T1000 (cell line): ENCODE measurements at places on chromosomes 2 and 18.

DNA sequence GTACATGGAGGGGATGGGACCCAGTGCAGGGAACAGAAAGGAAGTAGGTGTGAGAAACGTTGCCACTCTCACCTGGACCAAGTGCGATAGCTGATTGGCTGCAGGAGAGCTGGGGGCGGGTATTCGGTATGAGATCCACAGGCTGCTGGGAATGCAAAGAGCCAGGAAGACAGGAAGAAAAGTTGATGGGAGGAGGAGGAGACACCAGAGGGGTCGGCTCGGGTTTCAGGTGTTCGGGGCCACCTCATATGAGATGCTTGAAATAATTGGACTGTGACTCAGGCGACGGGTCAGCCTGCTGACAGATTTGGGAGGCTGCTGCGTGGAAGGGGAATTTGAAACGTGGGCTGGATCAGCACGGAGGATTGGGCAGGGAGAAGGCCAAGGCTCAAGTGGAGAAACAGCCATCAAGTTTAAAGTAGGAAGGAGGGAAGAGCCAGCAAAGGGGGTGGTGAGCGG is 65.1 kb downstream of the MRPS9 start:
- peak; percentile 40 for DNase-seq

GRCh38 chr2:102736110-102736409 is 25.8 kb upstream of the TMEM182 start:
- DNase-seq: no peak

DNA sequence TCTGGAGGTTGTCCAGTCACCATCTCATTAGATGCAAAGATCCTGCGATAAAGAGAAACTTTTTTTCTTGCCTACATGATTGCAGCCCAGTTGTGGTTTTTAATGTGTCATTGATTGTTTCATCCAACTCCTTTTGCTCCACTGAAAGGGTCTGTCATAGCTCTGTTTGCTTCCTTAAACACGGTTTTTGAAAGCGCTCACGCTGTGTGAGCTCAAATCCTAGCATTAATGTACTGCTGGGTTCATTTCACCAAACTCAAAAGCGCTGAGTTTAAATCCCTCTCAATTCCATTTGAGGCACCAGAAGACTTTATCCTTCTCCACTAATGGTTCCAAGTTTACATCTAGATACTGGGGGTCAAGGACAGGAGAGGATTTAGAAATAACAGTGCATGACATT is 53.6 kb downstream of the CDK15 start:
- DNase-seq: no peak

- DNase-seq: no peak
These were observed at the start of gene HOXD1 for GRCh38 chr2:176187899-176188773. TSS of gene HOXD1 (plus strand) at chr2:176188668. CDS start at chr2:176188802, 134 bp downstream.

DNA sequence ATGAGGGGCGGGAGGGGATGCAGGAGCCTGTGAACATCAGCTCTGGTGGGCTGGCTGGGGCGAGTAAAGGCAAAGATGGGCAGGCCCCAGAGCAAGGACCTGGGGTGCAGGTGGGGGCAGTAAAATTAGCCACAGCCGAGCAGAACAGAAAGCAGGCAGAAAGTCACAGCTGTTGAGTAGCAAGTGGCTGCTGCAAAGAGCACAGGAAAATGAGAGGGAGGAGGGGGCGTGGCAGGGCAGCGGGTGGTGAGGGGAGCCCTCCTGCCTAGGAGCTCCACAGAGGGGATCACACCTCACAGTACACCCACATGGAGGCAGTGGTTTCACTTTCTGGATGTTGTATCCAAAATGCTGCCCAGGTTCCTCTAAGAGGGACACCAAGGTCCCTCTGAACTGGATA is 79.6 kb downstream of the LBH start:
- no peak for DNase-seq

DNA sequence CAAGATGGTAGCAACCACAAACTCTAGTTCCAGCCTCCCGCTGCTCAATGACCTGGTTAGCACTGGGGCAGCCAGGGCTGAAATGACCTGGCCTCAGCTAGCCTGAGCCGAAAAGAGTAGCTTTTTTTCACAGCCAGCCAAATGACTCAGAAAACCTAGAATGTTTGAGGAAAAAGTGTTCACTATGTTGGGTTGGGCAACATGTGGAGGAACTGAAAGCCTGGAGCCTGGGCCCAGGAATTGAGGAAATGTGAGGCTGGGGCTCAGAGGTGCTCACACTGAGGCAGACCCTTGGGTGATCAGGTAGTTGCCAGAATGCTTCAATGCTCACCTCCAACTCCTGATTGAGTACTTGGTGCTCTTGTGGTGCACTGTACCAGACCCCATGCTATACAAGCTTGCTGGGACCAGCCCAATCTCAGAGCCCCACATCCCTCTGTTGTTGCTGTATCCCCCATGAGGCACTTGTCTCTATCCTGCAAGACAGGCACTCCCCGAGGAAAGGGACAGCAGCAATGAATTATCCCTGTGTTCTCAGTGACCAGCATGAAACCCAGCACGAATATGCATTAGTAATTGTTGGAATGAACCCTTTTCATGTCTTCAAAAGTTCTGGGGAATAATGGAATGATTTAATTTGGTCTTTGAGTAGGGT is 116.2 kb downstream of the USP34 start:
- no peak for DNase-seq

DNA sequence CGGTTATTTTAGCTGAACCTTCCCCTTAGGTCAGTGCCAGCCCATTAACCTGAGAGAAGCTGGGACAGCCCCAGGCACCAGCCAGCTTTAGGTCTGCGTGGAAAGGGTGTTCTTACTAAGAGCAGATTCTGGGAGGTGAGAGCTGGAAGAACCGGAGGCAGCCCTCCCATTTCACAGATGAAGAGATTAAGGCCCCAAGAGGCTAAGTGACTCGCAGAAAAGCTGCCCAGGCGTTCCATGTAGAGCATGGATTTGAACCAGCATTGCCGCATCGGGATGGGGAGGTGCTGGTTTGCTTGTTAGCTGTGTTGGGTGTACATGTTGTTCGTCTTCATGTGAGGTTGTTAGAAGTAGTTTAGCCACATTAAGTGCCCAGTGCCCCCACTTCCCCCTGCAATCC is 203.2 kb downstream of the AGAP1 start:
- no peak for DNase-seq

- no peak for DNase-seq
These were observed 215.1 kb upstream of the CYP26B1 start for GRCh38 chr2:72362733-72363132.

GRCh38 chr18:31493171-31493570 is 4.8 kb upstream of the DSG2 start:
- no peak for DNase-seq

- DNase-seq: no peak
These were observed 40.4 kb upstream of the MRPL33 start for GRCh38 chr2:27730980-27731691.

DNA sequence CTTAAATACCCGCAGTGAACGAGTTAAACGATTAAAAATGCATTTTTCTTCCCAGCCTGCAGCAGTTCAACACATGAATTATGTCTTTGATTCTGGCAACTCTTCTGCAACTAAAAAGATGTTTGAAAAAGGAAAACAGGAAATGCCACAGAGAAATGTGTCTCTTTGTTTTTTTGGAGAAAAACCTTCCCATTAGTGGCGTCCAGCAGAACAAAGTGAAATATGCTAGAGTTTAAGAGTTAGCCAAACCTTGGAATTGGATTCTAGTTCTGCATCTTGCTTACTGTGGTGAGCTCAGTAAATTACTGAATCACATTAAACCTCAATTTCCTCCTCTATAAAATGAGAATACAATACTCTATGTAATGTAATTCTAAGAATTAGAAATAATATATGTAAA is 900.2 kb upstream of the ACVR2A start:
- DNase-seq: no peak

DNA sequence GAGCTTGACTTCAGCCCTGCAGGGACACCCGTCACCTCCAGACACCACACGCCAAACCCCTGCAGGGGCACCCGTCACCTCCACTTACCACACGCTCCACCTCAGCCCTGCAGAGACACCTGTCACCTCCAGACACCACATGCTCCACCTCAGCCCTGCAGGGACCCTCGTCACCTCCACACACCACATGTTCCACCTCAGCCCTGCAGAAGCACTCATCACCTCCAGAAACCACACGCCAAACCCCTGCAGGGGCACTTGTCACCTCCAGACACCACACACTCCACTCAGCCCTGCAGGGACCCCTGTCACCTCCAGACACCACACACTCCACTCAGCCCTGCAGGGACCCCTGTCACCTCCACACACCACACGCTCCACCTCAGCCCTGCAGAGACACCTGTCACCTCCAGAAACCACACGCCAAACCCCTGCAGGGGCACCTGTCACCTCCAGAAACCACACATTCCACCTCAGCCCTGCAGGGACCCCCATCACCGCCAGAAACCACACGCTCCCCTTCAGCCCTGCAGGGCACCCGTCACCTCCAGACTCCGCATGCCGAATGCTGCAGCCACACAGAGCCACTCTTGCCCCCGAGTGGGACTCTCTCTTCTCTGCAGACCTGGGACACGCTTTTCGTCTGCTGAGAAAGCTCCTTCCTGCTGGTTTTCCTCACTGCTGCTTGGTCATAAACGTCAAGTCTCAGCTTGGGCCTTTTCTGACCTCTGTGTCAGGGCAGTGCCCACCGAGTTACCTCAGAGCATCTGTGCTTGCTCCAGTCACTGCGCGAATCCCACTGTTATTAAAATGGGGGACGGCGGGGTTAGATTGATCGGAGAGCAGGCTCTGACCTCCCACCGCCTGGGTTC is 77.5 kb upstream of the SALL3 start:
- no peak for DNase-seq
